ENCODE measurements at places on chromosomes 5 and 9.
A peak's percentile ranks its signal among the peaks of the same experiment; 100 is the strongest.

DNA sequence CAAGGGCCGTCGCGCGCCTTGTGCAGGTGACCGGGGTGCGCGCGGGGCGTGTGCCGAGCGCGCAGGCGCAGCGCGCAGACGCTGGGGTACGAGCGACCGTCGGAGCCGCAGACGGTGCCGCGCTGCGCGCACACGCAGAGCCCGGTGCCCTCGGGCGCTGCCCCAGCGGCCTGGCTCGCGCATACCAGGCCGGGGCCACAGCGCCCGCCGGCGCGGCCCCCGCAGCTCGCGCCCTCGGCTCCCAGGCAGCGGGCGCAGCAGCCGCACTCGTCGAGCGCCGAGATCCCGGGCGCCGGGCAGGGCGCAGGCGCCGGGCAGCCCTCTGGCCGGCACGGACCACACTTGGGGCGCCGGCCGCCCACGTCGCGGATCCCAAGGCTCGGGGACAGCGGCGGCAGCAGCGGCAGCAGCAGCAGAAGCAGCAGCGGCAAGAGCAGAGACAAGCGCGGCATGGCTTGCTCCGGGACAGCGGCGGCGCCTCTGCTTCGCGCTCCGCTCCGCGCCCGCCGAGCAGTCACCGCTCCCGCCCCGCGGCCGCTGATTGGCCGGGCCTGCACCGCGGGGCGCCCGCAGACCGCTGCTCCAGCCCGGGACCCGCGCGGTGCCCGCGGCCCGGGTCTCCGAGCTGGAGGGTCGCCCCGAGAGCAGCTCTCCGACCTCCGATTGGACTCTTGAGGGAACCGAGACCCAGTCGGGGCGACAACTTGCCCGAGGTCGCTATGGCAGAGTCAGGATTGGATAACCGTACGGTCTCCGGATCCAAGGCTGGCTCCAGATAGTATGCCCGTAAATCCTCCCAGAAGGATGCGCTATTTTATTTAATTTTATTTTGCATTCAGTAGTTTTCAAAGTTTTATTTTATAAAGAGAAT, at the start of gene IGFBPL1:
Gene IGFBPL1 (minus strand): TSS at position 482 of the 871 bp plus-strand sequence. CDS start 30 bp downstream, at position 452.
- H3K4me3 ChIP-seq = no peak within 1 kb of the TSS
- no peaks in the 10 kb centered on the region for H3K36me3 ChIP-seq
- no peak for DNase-seq
- H3K27ac ChIP-seq = no peak within 1 kb of the TSS
- peaks cover 3% of the 10 kb centered on the region for H3K4me1 ChIP-seq
- peaks cover 62% of the 10 kb centered on the region for H3K27me3 ChIP-seq

- H3K4me3 ChIP-seq = no peak overlapping the region
- peaks cover 28% of the 10 kb centered on the region for H3K4me1 ChIP-seq
- H3K27ac ChIP-seq = no peak overlapping the region
- peaks cover 31% of the 10 kb centered on the region for H3K27me3 ChIP-seq
- DNase-seq = no peak
These were observed 51.2 kb downstream of the NIM1K start for GRCh38 chr5:43243270-43243669.

DNA sequence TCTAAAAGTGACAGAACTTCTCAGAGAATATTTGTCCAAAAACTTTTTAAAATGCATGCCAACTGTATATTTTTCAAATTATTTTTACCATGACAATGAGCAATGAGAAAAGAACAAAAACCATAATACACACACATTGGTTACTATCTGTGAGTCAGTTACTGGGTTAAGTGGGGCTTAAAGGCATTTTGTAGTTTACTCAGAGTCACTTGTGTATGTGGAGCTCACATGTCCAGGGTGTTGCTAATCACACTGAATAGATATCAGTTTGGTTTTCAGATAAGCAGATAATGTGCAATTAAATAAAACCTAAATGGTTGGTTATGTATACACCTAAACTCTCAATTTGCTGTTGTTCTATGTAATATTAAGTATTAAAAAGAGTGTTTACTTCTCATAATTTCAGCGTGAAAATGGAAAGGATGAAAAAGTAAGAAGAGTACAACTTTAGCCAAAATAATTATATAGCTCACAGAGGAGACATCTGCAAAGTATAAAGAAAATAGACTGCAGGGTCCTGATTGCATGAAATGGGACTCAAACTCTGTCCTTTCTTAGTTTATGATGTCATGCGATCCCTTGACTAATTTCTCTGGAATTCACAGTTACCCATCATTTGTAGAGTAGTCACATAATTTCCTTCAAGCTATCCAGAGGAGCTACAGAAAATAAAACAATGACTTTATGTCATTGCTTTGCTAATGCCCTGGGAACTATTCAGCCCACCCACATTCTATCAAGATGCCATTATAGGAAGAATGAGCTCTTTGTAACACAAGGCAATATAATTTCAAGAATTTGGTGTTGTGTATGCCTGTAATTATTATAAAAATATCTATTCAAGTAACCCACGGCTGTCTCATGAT, 388.0 kb upstream of the ZNF608 start:
- DNase-seq = no peak
- H3K27ac ChIP-seq = no peak overlapping the region
- H3K4me3 ChIP-seq = no peak overlapping the region
- no peaks in the 10 kb centered on the region for H3K36me3 ChIP-seq
- H3K27me3 ChIP-seq = no peaks in the 10 kb centered on the region
- H3K4me1 ChIP-seq = no peaks in the 10 kb centered on the region

- H3K27me3 ChIP-seq = no peaks in the 10 kb centered on the region
- DNase-seq = no peak
- peaks cover 45% of the 10 kb centered on the region for H3K36me3 ChIP-seq
- H3K27ac ChIP-seq = no peak overlapping the region
- H3K4me3 ChIP-seq = no peak overlapping the region
These were observed 4.1 kb downstream of the HACD4 start for GRCh38 chr9:21027295-21027694.

DNA sequence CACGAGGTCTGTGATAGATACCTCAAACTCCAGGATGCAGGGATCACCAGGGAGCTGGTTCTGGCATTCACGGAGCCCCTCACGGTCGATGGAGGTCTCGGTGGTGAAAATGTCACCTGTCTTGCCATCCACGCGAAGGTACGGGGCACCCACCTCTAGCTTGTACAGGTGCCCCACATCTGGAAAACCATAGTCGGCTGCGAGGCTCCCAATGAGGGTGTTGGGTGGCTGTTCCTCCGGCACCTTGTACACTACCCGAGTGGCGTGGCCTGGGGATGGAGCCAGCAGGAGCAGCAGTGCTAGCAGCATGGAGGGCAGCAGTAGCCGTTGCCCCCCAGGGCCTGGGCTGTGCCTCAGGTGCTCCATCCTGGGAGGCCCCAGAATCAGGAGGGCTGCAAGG, 9.2 kb downstream of the PCDH1 start:
- H3K36me3 ChIP-seq = no peaks in the 10 kb centered on the region
- H3K27ac ChIP-seq = no peak overlapping the region
- peaks cover 40% of the 10 kb centered on the region for H3K27me3 ChIP-seq
- no peaks in the 10 kb centered on the region for H3K4me1 ChIP-seq
- DNase-seq = no peak

DNA sequence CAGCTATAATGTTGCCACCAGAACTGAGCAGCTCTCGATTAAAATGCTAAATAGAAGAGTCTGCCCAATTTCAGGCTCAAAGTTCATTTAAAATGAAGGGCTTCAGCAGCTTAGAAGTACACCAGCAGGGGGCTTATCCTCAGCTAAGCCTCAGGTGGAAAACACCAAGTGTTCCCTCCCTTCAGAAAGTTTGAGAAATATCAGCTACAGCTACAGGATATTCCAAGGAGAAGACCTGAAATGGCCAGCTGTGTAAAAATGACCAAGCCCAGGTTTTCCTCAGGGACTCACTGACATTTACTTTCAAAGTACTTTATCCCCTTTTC, 395.4 kb downstream of the DTWD2 start:
- no peaks in the 10 kb centered on the region for H3K4me1 ChIP-seq
- no peaks in the 10 kb centered on the region for H3K27me3 ChIP-seq
- DNase-seq = no peak
- H3K36me3 ChIP-seq = no peaks in the 10 kb centered on the region
- H3K4me3 ChIP-seq = no peak overlapping the region
- H3K27ac ChIP-seq = no peak overlapping the region

DNA sequence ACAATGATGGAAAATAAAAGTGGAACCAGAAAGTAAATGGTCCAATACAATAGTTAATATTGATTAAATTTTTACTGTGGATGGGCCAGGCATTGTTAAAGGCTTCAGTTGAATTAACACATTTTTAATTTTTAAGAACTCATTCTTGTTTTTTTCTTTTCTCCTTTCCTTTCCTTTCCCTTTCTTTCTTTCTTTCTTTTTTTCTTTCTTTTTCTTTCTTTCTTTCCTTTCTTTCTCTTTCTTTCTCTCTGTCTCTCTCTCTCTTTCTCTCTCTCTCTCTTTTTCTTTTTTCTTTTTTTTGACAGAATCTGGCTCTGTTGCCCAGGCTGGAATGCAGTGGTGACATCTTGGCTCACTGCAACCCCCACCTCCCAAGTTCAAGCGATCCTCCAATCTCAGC, 13.3 kb upstream of the OTULINL start:
- H3K27me3 ChIP-seq = no peaks in the 10 kb centered on the region
- no peaks in the 10 kb centered on the region for H3K36me3 ChIP-seq
- H3K27ac ChIP-seq = no peak overlapping the region
- DNase-seq = no peak

GRCh38 chr5:134524272-134524825, 1.1 kb upstream of the JADE2 start:
- peaks cover 23% of the 10 kb centered on the region for H3K4me1 ChIP-seq
- peak overlapping the region; percentile 99 for H3K4me3 ChIP-seq
- H3K36me3 ChIP-seq = peaks cover 3% of the 10 kb centered on the region
- DNase-seq = peak; percentile 78
- peak overlapping the region; percentile 97 for H3K27ac ChIP-seq
- H3K27me3 ChIP-seq = peaks cover 10% of the 10 kb centered on the region

DNA sequence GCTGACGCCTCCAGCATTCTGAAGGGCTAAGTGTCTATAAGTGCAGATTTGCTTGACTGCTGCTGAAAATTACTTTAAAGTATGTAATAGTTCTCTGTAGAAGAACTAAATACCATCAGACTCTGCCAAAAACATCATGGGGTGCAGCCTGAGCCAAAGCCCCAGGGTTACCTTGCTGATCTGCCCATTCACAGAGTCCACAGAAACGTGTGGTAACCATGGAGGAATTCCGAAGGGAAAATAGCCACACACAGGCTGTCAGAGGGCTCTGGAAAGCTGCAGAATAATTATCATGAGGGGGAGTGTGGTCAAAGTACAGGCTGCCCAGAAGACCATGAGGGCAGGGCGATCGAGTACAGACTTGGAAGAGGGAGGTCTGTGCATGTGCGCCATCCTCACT, 36.4 kb downstream of the RETREG1 start:
- H3K4me1 ChIP-seq = peaks cover 2% of the 10 kb centered on the region
- H3K36me3 ChIP-seq = peaks cover 7% of the 10 kb centered on the region
- no peaks in the 10 kb centered on the region for H3K27me3 ChIP-seq
- DNase-seq = no peak

GRCh38 chr9:109039539-109039938, 26.2 kb upstream of the CTNNAL1 start:
- H3K4me1 ChIP-seq = no peaks in the 10 kb centered on the region
- no peak overlapping the region for H3K27ac ChIP-seq

DNA sequence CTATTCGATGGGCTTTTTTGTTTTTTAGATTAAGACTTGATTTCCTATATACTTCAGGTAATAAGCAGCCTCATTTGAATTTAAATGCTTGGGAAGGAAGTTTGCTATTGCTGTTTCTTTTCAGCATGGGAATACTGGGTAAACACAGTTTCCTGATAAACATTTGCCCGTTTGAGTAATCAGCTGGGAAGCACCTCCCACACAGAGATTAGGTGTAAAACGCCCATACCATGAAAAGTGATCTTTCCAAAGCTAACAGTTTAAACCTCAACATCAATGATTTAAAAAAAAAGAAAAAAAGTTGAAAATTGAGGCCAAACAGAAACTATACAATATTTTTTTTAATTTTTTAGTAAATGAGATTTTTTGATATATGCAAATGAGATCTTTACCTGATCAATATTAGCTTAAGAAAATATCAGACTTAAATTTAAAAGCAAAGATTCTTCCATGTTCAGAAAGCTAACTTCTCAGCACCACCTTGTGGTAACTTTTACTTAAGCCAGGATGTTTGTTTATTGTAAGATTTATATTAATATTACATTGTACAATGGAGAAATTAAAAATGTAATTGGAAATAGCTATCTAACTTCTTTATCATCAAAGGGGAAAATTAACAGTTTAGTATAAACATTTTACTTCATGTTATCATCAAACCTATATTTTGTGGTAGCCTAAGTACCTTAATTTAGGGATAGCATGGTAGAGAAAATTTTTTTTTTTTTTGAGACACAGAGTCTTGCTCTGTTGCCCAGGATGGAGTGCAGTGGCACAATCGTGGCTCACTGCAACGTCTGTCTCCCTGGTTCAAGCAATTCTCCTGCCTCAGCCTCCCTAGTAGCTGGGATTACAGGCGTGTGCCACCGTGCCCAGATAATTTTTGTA, 39.8 kb downstream of the F2RL2 start:
- no peak overlapping the region for H3K4me3 ChIP-seq
- DNase-seq = no peak
- peaks cover 15% of the 10 kb centered on the region for H3K36me3 ChIP-seq

Measured in activated CD8-positive, alpha-beta memory T cell treated with anti-CD3 and anti-CD28 coated beads, Interleukin-2, amount 10 ng/mL, durations not matched to agents 7 days and 5 days (primary cell).